NCI-H2081 (cell line): ENCODE measurements at places on chromosomes 1 and 21.

- peak; percentile 33 for DNase-seq
Observed at GRCh38 chr1:214584805-214585766, 17.9 kb upstream of the CENPF start.

DNA sequence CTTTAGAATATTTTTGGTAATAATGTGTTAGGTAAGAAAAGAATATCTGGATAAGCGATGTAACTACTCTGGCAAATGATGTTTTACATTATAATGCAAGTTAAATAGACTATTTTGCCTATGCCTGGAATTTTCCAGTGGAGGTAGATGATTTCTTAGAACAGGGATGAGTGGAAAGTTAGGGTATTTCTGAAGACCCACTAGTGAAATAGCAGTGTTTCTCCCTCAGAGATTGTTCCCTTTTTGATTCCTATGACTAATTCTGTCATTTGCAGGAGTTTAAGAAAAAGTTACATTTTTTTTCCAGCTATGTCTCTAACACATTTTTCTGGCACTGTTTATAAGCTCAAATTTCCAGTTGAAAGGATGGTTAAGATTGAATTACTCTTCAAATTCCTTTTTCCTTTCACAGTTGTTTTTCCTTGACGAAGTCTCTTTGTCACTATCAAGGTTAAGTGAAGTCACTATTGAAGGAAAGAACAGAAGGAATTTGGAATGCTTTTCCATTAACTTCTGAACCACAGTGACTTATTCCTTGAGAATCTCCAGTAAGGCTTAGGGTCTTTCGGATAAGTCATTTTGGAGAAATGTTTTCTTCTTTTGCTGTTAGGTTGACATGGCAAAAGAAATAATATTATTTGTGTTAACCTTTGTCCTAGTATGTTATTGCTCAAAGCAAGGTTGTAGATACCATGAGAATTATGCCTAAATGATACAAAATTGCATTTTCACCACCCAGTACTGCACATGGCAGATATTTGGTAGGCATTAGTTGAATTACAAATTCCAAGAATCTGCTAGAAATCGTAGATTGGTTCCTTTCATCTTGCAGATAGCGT is 42.9 kb upstream of the ZNF326 start:
- no peak for DNase-seq

DNA sequence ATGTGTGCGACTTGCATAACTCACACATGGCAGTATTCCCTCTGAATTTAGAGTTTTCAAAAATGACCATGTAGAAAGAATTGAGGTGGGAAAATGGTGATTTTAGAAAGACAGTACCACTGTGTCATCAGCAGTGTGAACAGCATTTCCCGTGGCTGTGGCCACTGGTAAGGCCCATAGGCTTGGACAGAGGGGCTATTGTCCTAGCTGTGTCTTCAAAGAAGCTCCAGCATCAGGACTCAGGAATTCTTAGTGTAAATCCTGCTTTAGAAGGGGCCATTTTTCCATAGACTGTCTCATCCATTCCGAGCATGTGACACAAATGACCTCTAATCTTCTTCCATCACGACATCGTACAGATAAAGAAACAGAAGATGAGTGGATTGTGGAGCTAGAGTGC is 119.3 kb upstream of the BACE2 start:
- no peak for DNase-seq

DNA sequence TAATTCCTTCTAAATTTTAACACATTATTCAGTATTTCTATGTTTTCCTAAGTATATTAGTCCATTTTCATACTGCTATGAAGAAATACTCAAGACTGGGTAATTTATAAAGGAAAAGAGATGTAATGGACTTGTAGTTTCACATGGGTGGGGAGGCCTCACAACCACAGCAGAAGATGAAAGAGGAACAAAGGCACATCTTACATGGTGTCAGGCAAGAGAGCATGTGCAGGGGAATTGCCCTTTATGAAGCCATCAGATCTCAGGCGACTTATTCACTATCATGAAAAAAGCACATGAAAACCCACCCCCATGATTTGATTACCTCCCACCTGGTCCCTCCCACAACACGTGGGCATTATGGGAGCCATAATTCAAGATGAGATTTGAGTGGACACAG is 15.6 kb downstream of the GBP5 start:
- DNase-seq = no peak

DNA sequence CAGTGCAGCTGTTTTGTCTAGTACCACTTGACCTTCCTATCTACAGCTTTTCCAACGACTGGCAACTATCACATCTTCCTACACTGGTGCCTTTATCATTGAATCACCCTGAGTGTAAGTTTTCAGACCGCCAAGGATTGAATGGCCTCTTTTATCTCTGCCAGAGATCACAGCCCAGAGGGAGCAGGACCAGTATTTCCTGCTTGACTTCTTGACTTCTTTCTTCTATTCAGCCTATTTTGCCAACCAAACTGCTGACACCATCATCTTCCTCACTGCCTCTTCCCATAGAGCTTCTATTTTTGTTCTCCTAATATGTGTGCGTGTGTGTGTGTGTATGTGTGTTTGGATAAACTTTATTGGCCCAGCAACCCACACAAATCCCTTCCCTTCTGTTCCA is 53.8 kb downstream of the SERBP1 start:
- no peak for DNase-seq

DNA sequence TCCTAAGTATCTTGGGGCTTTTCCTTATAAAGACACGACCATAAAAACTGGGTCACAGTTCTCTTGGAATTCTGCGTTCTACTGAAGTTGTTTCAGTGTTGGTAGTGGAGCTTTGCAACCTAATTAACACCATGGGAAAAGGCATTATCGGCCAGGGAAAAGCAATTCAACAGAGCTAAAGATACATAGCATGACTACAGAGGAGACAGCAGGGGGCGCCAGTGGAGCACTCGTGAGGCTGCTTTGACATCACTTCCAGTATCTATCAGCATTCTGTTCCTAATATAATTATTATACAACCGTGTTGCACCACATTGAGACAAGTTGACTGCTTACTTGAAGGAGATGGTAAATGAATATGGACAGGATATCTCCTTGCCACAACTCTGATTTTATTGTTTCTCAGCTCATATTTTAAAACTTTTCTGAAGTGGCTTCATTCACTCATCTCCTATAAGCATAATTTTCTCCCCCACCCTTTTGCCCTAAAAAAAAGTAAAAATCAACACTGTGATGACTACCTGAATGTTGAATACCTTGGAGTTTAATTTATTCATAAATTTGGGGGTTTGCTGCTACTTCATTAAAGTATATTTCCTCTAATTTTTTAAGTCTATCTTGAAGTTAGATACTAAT is 39.4 kb downstream of the ZP4 start:
- DNase-seq = peak; percentile 75

- no peak for DNase-seq
Observed at GRCh38 chr1:42239555-42239954, 75.0 kb upstream of the GUCA2A start.

GRCh38 chr1:233679030-233679429 is 65.1 kb downstream of the KCNK1 start:
- no peak for DNase-seq

DNA sequence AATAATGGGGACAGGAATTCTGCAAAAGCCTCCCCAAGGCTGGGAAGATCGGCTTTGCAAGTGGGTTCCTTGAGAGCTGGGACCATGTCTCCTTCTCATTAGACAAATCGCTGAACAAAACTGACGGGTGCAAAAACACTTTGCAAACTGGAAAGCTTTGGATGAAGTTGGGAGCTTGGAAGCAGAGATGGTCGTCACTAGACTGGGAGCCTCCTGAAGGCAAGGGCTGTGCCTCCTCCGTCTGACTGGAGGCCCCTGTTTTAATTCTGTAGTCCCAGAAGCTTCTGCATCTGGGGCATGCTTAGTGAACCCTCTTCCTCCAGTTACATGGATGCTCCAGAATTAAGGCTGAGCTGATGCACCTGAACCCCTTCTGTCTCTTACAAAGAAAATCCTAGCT is 82.3 kb upstream of the IFFO2 start:
- DNase-seq = no peak

GRCh38 chr21:36245649-36246048 is 74.3 kb upstream of the MORC3 start:
- DNase-seq = no peak

- DNase-seq = no peak
Observed at GRCh38 chr1:226118357-226118756, 55.8 kb downstream of the H3-3A start.

DNA sequence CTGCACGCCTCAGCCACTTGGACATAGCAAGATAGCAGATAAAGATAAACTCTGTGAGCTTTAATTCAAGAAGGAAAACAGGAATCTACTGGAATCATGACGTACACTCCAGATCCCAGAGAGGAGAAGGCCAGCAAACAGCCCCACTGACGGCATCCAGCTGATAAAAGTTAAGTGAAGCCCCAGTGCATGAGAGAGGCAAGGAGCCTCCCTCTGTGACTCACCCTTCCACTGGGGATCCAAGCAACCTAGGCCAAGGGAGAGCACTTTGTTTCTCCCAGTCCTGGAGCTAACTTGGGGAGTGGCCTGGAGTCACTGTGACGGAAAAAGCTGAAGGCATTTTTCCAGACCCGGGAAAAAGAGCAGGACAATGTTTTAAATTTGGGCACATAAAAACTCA is 270.0 kb downstream of the AKT3 start:
- no peak for DNase-seq

DNA sequence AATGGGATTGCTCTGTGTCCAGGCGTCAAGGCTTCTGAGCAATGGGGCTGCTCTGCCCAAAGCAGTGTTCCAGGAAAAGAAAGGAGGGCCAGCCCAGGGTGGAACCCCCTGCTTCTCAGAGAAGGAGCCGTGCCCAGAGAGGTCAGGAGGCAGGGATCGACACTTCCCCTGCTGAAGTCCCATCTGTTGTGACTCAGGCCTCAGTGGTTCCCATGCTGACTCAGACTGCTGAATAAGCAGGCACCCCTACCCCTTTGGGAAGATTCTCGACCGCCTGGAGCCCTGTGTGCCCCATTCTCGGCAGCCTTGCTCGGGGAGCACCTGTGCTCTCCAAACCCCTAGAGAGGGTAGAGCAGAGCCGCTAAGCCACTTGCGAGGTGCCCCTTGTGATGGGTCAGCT is 23.9 kb downstream of the PKP1 start:
- DNase-seq = no peak

- no peak for DNase-seq
Observed at GRCh38 chr1:171372418-171373084, 58.6 kb downstream of the FMO4 start.

- DNase-seq = no peak
Observed at GRCh38 chr21:31363720-31364119, 19.7 kb upstream of the TIAM1 start.

DNA sequence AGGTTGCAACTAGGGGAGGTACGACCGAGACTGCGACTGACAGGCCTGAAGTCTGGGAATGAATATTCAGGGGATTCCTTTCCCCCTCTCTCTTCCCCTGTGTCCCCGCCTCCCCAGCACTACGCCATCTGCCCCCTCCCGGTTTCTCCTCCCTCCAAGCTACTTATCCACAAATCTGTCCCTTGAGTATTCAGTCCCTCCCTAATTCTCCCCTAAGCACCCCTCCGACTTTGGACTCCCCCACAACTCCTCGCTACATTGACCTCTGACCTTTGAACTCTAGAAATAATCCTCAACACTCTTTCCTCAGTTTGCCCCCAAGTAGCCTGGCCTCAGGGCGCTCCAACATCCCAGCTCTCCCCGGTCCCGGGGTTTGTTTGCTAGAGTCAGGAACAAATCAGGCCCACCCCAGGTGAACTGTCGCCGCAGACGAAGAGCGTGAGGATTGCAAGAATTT is 393 bp downstream of the LYSMD1 start:
- peak; percentile 33 for DNase-seq

- no peak for DNase-seq
Observed at GRCh38 chr1:19407494-19408096, 77.7 kb downstream of the CAPZB start.

- DNase-seq = no peak
Observed at GRCh38 chr1:212856755-212857154, 1.3 kb upstream of the FLVCR1 start.

DNA sequence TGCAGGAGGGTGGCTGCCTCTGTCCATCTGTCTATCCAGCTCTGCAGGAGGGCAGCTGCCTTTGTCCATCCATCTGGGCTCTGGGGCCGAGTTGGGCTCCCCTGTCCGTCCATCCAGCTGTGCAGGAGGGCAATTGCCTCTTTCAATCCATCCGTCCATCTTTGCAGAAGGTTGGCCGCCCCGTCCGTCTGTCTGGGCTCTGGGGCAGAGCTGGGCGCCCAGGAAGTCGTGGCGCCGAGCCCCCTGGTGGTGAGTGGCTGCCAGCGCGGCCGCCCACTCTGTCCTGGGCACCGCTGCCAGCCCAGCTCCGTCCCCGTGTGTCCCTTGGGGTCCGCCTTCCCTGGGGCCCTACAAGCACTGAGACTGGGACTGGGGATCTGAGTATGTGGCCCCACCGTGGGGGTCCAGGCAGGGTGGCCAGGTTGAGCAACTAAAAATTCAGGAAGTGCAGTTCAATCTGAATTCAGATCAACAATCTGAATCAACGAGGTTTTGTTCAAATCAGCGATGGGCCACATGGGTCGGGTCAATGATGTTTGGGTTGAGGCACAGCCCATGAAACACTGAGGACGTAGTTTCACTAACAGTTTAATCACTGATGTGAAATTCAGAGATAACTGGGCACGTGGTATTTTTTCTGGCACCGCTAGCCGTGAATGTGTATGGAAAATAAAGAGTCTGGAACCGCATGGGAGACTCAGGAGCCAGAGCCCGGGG is 99.1 kb upstream of the ACTRT2 start:
- DNase-seq = no peak

GRCh38 chr1:21752186-21752585 is 30.8 kb downstream of the USP48 start:
- peak; percentile 3 for DNase-seq

DNA sequence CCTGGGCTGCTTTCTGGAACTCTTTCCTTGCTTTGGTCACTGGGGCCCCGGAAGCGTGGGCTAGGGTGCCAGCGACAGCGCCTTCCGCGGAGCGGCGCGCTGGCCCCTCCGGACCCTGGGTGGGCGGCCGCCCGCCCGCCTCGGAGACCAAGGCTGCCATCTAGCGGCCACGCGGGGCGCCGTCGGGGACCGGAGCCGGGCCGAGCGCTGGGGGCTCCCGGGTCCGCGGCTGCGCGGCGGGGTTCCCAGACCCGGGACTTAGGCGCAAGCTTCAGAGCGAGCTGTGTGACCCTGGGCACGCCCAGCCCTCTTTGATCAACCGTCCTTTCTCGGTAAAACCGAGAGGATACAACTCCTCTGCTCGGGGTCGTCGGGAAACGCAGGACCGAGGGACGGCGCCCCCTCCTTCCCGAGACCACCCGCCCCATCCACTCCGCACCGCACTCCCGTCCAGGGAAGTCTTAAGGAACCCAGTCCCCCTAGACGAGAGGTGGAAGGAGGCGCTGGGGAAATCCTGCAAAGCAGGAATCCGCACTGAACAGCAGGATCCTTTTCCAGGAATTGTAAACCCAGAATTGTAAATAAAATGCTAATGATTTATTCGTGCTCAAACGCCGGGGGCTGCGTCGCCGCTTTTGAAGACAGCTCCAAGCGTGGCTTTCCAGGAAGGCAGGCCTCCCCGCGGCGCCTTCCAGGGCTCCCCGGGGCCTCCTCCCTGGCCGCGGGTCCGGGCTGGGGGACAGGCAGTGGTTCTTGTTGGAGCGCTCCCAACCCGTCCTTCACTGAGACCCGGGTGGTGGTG is 41.2 kb downstream of the RRAGC start:
- peak; percentile 8 for DNase-seq

GRCh38 chr1:156750191-156750672 is 1.2 kb downstream of the HDGF start:
- DNase-seq = peak; percentile 81
